ENCODE measurements at places on chromosomes 11 and 22.

GRCh38 chr11:13440100-13440855 lies 22.7 kb downstream of the BTBD10 start:
- peak; percentile 86 for DNase-seq

- no peak for DNase-seq
Observed at GRCh38 chr11:20762116-20762844, 92.9 kb downstream of the NELL1 start.

DNA sequence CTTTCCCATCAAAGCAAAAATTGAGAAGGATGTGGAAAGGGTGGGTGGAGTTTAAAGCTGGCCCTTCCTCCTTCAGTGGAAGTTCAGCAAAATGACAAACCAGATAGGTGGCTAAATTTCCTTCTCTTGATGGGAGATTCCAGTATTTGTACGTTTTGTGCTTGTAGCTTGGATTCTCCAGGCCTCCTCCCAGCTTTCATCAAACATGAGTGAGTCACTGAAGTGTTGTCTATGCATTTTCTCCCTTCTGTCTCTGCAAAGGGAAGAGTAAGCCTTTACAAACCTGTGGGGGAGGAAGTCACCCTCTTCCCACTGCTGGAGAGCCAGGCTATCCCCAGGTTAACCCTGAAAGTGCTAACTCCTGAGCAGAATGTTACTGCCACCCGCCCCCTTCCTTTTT lies 6.4 kb downstream of the MARK2 start:
- no peak for DNase-seq

- no peak for DNase-seq
Observed at GRCh38 chr11:82796998-82797961, 63.6 kb upstream of the FAM181B start.

- DNase-seq: no peak
Observed at GRCh38 chr11:64230985-64231365, 627 bp downstream of the DNAJC4 start.

- no peak for DNase-seq
Observed at GRCh38 chr22:26443901-26444690, 15.0 kb downstream of the ASPHD2 start.

- DNase-seq: no peak
Observed at GRCh38 chr11:134004496-134005172, 47.9 kb upstream of the IGSF9B start.

GRCh38 chr11:111645657-111646316 lies 43.5 kb downstream of the SIK2 start:
- DNase-seq: no peak

DNA sequence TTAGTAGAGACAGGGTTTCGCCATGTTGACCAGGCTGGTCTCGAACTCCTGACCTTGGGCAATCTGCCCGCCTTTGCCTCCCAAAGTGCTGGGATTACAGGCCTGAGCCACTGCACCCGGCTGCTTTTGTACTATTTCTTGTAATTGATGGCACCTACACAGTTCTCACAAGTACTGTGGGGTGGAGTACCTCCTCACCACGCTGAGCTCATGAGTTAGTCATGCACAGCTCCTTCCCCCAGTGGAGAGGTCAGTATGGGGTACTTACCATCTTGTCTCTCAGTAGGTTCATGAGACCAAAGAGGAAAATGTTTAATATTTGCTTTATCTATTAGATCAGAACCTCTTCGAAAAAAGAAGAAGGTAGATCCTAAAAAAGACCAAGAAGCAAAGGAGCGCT lies 2.1 kb downstream of the MRPL40 start:
- DNase-seq: no peak
